ENCODE measurements at places on chromosomes 7 and 10.

- no peak for DNase-seq
Measured at GRCh38 chr10:121438333-121438732, 159.9 kb downstream of the FGFR2 start.

- DNase-seq, result no peak
Measured at GRCh38 chr7:151142686-151143040, 24.8 kb downstream of the GBX1 start.

GRCh38 chr10:63753808-63754207, 232.6 kb downstream of the REEP3 start:
- DNase-seq, result no peak

DNA sequence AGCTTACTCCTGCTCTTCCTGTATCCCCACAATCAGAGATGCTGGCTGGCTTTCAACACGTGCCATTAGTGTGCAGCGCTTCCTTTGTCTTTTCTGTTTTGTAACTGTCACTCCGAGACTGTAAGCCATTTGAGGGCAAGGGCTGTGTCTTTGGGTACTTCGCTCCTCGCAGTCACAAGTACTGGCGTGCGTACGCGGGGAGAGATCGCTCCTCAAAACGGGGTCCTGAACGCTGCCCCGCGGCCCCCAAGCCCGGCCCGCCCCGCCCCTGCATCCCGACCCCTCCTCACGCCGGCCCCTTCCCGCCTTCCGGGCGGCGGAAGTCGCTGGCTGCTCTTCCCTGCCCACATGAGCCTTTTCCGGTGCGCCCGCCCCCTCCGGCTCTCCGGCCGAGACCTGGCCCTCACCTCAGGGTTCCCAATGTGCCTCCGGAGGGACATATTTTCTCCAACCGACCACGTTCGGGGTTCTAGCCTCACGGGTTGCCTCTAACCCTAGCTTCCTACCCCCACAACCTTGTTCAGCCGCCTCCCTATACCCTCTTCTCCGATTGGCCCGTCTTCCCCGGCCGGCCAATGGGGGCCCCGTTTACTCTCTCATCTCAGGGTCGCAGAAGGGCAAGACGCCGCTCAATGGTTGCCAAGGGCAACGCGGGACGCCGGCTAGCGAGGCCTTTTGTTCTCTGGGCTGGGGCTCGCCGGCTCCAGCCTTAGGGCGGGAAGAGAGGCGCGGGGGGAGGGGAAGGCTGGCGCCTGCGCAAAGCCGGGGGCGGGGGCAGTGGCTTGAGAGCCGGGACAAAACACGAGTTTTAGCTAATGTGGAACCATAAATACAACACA, at the start of gene CEP41:
CEP41 (minus strand) TSS at position 490 of the 839 bp plus-strand sequence; CDS start at position 440, 50 bp downstream.
- DNase-seq, result peak; percentile 96

- no peak for DNase-seq
Measured at GRCh38 chr7:30351286-30351685, 66.9 kb downstream of the ZNRF2 start.

- DNase-seq, result no peak
Measured at GRCh38 chr7:142668495-142668894, 80.8 kb upstream of the PRSS1 start.

DNA sequence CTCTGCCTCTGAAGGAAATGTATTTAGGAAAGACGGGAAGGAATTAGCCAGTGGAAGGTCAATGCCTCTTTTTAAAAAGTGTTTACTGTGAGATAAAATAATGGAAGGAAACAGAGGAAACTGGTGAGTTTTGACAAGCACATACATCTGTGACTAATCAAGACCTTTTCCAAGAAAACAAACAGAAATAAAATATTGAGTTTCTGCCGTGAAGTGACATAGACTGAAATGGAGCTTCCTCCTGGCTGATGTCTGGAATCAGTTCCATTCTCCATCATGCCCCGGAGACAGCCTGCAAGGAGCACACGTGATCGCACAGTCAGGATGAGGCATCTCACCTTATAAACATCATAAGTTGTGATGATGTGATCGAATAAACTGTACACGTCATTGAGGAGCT, 30.7 kb downstream of the TECTB start:
- DNase-seq, result no peak

DNA sequence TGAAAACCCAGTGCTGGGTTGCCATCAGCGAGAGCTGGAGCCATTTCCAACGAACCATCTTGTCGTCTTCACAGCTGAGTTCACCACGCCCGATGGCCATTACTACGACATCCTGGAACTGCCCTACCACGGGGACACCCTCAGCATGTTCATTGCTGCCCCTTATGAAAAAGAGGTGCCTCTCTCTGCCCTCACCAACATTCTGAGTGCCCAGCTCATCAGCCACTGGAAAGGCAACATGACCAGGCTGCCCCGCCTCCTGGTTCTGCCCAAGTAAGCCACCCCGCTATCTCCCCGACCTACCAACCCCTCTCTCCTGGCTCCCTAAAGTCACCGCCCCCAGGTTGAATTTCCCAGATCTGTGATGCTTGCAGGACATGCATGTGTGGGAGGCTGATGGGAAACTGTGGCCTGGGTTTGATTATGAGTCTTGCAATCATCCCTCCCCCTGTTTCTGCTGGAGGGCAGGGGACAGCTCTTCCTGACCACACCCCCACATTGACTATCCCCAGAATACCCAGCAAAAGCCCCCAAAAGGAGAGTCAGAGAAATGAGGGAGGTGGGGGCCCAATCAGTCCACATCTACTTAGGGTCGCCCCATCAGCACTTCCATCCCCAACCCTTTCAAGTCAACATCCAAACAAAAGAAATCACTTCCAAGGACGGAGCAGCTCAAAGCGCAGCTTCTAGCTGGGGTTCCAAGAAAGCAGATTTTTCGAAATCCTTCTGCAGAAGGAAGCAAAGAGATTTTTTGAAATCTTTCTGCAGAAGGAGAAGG, 6.9 kb downstream of the SERPINE1 start:
- DNase-seq, result no peak

DNA sequence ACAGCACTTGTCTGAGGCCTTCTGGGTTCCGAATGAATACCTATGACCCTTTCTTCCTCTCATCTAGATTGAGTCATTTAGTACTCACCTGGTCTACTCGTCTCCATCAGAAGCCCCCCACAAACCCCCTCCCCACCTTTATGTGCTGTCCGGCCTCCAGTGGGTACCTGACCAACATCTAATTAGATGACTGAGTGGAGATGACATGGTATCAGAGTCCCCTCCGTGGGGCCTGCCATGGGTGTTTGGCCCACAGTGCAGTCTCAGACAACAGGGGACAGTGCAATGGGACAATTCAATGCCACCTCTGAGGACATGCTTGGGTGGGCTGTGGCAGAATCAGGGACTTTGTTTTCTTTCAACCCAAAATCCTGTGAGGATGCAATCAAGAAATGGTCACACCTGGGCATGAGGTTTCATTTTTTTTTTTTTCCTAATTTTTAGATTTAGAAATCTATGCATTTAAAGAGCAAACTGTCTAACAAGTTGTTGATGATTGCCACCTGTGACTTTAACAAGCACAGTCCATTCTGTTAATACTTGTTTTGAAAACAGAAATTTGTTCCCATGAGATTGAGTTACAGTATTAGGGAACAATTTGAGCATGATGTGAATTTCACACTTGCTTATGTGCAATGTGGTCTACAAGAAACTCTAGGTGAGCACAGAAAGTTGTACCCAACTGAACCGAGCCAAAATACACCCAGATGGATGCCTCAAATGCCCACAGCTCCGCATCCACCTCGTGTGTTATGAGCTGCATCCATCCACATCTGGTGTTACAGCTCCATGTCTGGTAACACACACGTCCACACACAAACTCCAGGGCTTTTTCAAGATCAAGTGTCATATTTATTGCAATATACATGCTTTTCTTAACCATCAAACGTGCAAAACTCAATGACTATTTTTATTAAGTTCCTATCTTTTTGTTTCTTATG, 27.5 kb downstream of the GPRIN2 start:
- DNase-seq, result no peak

DNA sequence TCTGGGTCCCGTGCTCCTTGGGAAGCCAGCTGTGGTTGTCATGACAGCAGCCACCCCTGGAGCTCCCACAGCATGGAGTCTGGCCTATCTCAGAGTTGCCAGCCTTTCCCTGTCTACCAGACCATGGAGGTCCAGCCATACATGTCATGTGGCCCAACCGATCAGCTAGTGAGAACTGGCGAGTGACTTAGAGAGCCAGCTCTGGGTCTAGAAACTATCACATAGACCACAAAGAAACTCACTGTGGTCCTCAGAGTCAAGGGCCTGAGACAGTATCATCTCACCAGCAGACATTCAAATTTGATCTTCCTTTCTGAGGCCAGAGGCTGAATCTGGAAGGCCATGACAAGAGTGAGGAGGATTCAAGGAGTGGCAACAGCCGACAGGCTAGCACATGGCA, 223.3 kb upstream of the GPR26 start:
- DNase-seq, result no peak

GRCh38 chr10:91787810-91788209, 10.4 kb upstream of the TNKS2 start:
- no peak for DNase-seq

- no peak for DNase-seq
Measured at GRCh38 chr7:30865821-30866220, 45.8 kb upstream of the AQP1 start.

- DNase-seq, result no peak
Measured at GRCh38 chr10:86601956-86602602, 52.3 kb upstream of the OPN4 start.

- no peak for DNase-seq
Measured at GRCh38 chr7:151552352-151553028, 32.8 kb upstream of the RHEB start.

DNA sequence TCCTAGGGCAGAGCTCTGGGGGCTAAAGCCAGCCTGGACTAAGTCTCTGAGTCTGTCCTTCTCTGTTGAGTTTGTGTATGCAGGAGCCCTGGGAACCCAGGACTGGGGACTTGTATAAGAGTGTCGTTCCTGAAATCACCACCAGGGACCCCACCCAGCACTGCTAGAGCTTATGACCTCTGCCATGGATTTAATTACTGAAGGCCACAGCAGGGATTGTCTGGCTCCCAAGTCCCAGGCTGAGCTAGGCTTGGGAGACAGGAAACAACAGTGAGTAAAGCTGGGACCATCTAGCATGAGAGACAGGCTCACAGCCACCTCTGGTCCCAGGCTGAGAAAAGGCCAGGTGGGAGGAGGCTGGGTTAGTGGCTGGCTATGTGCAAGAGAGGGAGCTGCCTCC, 1.4 kb upstream of the TSPAN15 start:
- peak; percentile 17 for DNase-seq

GRCh38 chr7:18262058-18262457, 233.5 kb upstream of the HDAC9 start:
- no peak for DNase-seq

DNA sequence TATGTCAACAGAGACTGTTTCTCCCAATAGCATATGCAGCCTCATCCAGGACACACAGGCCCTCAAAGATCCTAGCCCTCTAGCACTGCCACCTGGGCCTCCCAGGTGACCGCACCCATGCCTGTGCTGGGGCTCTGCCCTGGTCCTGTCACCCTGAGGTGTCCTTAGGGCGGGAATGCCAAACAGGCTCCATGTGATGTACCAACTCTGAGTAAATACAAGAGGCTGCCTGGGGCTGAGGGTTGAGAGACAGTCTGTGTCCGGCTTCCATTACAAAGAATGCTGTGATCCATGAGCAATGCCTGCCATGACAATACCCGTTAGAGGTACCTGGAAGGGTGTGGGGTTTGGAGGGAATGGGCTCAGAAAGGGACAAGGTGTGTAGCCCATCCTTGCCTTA, 83.0 kb upstream of the KAT6B start:
- no peak for DNase-seq

DNA sequence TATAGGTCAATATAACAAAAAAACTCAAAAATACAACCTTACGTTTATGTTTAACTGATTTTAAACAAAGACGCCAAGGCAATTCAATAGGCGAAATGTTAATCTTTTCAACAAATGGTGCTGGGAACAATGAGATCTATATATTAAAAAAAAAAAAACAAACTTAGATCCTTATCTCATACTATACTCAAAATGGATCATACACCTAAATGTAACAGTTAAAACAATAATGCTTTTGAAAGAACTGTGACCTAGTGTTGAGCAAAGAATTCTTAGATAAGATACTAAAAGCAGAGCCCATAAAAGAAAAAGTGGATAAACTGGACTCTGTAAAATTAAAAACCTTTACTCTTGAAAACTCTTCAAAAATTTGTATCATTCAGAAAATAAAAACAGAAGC, 8.6 kb downstream of the TMEM168 start:
- no peak for DNase-seq

DNA sequence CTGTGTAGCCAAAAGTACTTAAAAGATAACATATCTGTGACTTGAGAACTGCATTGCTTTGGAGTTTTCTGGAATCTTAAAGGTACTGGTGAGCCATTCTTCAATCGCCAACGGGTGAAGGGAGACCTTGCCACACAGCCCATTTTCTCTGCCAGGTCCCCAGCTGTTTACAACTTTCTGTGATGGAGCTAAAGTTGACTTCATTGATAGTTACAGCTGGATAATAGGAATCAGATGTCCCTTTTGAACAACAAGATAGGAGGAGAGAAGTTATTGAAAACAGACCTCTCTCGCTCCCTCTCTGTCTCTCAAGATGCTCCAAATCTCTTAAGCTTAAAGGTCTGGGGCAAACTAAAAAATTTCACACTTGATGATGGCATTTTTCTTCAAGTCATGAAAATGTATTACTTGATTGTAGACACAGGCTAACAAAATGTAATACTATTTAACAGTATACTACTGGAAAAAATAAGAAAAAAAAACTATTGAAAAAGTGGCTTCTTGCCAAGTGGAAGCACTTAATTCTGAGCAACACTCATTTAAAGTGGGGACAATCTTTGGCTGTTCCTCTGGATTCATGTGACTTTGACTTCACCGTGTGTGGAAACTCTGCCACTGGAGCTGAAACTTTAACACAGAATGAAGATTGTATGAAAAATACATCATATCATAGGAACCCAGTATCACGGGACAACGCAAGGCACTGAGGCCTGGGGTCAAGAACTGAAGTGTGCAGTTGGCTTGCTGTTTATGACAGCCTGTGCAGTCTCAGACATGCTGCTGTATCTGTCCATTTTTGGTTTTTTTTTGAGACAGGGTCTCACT, 78.4 kb upstream of the AFAP1L2 start:
- peak; percentile 59 for DNase-seq

DNA sequence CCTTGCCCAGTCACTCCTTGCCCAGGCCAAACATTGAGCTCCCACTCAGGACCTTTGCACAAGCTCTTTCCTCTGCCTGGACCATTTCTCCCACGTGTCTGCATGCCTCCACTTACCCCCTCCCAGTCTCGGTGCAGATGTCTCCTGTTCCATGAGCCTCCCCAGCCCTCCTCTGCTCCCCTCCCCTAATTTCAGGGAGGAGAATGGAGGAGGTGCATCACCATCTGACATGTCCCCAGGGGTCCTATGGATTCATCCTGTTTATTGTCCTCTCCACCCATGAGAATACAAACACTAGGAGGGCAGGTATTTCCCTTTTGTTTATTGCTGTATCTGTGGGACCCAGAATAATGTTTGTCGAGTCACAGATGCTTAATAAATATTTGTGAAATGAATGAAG, 8.6 kb upstream of the GRID2IP start:
- no peak for DNase-seq

GRCh38 chr7:151125470-151125845, 39.2 kb downstream of the AGAP3 start:
- no peak for DNase-seq

- no peak for DNase-seq
Measured at GRCh38 chr7:69398986-69399385, 199.3 kb upstream of the AUTS2 start.

- no peak for DNase-seq
Measured at GRCh38 chr7:47284691-47285635, 296.9 kb downstream of the TNS3 start.

Data from fibroblast of the conjunctiva (primary cell).